MG63 (cell line): ENCODE measurements at places on chromosomes 2 and 18.

- DNase-seq = no peak
Measured at GRCh38 chr2:43745457-43745856, 28.4 kb upstream of the DYNC2LI1 start.

- DNase-seq = no peak
Measured at GRCh38 chr2:112272669-112273068, 2.7 kb upstream of the ZC3H6 start.

- DNase-seq = no peak
Measured at GRCh38 chr2:231908584-231908983, 17.6 kb downstream of the NPPC start.

DNA sequence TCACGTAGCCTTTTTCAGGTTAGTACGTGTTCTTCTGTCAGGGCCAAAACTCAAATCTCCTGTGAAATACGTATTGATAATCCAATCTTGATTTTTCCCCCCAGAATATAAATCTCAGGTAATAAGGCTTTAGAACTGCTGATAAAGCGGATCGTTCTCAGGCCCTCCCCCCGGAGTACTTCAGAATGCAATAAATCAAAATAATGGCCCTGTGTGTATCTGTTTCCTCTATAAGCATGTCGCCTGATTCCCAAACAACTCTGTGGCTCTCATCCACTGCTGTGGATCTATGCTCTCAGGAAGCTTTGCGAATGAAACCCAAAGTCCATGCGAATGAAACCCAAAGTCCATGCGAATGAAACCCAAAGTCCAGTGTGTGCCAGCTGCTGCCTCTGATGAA lies 49.4 kb downstream of the IMPA2 start:
- no peak for DNase-seq
